ENCODE measurements at places on chromosomes 13 and 19.

GRCh38 chr13:44078806-44079376 lies 199.2 kb downstream of the LACC1 start:
- no peak for DNase-seq

DNA sequence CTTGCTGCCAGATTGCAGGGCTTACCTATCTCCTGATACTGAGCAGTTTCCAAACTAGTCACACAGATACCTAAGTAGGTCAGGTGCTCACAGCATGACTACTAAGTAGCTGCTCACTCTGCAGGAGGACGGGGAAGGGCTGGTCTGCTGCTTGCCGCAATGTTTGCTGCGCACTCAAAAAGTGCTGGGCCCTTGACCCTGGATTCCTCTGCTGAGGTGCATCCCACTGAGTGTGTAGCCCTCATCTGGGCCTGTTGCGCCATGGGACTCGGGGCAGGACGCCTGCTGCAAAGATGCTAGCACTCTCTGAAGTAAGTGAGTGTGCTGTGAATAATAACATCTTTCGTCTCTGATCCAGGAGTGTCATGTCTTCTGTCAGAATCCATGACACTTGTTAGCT lies 59.2 kb upstream of the MEDAG start:
- DNase-seq = no peak

GRCh38 chr13:30257468-30258099 lies 49.8 kb downstream of the KATNAL1 start:
- no peak for DNase-seq

- DNase-seq = no peak
Measured at GRCh38 chr19:42024622-42025111, 30.6 kb upstream of the ATP1A3 start.

DNA sequence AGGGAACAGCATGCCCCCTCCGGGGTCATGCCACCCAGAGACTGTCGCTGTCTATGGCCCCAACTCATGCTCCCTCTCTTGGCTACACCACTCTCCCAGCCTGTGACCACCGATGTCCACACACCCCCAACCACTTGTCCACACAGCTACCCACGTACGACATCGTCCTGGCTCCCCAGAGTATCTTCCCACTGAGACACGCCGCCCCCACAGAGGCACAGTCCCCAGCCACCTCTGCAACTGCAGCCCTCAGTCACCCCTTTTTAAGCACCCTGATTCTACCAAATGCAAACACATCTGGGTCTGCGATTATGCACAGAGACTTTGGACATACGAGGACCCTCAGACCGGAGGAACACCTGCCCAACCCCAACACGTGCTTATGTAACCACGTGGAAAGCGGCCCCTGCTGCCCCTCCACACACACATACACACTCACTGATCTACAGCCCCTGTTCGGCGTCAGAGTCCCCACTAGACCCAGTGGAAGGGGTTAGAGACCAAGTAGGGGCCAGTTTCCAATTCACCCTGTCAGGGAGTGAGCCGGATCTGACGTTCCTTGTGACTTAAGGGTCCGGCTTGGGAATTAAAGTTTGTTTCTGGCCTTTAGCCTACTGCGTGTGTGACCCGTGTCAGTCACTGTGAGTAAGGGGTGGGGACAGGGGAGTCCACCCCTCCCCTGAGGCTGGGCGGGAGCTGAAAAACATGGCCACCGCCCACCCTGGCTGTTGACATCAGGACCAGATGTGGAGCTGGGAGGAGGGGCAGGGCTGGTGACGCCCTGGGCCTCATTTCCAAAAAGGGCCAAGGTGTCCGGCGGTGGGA lies 11.9 kb upstream of the AXL start:
- no peak for DNase-seq

Data from vagina (tissue), 2 donors.